Activated CD4-positive, alpha-beta T cell treated with anti-CD3 and anti-CD28 coated beads, Interleukin-2, amount 50 U/mL, for 48 hours (primary cell): ENCODE measurements at places on chromosomes 4 and X.

DNA sequence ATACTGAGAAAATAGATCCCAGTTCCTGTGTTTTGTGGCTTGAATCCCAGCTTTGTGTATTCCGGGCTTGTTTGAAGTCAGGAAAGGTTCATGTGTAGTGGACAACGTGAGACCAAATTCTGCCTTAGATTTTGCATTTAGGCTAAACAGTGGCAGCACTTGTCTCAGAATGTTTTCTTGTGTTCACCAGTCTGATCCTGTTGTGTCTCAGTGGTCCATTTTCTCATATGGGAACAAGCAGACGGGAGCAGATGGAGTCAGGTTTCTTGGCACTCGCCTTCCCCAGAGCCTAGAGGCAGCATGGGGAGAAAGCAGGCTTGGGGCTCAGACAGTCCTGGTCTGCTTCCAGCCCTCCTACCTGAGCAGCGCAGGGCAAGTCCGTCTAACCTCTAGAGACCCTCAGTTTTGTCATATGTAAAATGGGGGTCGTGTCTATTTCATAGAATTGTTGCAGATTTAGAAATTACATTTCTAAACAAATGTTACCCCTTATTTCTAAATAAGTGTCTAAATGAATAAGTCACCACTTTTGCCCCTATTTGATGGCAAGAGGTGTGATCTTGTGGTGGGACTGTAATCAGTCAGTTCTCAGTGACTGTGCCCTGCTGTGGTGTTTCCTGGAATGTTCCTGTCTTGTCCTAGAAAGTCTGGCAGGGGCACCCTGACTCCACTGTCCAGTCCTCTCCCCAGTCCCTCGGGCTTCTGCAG, 28.3 kb upstream of the MSANTD1 start:
- no peak for DNase-seq

DNA sequence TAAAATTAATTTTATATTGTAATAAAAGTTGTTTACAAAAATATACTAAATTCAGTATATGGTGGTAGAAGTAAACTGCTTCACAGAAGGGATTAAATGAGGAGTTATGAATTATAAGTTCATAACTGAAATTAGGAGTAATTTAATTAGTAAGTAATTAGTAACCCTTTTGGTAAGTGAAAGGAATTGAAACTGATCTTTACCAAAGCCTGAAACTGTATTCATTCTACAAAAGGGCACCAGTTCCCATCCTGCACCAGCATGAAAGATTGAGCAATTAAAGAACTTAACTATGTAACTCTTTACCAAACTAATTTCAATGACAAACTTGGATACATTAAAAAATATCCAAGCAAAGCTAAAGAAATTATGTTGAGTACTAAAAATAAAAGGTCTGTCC, 8.2 kb downstream of the MED14 start:
- no peak for DNase-seq

DNA sequence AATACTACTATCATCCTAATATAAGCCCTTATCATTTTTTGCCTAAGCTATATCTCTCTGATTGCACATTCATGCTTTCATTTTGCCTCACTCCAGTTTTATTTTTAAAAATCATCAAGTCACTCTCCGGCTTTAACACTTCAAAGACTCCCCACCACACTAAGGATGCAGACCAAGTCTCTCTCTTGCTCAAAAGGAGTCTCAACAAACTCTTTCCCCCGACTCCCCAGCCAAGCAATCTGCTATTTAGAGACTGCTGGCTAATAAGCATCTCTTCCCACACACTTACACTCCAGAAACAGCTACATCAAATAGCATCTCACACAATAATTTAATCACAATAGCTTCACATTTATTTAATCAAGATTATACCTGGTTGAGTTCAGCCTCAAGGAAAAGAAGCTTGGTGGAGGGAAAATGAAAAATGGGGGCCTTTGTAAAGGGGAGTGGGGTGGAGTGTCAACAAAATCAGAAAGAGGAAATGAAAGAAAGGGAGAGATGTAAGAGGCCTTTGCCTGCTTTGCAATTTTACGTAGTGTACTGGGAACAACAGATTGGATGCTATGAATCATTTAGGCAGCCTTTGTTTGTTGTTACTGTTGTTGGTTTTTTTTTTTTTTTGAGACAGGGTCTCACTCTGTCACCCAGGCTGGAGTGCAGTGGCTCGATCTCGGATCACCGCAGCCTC, 104.1 kb upstream of the MCF2 start:
- no peak for DNase-seq

- no peak for DNase-seq
Observed at GRCh38 chr4:37758226-37758625, 68.3 kb upstream of the PGM2 start.
